ENCODE measurements at places on chromosomes 7 and 10.
A peak's percentile ranks its signal among the peaks of the same experiment; 100 is the strongest.

GRCh38 chr7:155405399-155406318 is 52.3 kb upstream of the EN2 start:
- DNase-seq, result no peak

DNA sequence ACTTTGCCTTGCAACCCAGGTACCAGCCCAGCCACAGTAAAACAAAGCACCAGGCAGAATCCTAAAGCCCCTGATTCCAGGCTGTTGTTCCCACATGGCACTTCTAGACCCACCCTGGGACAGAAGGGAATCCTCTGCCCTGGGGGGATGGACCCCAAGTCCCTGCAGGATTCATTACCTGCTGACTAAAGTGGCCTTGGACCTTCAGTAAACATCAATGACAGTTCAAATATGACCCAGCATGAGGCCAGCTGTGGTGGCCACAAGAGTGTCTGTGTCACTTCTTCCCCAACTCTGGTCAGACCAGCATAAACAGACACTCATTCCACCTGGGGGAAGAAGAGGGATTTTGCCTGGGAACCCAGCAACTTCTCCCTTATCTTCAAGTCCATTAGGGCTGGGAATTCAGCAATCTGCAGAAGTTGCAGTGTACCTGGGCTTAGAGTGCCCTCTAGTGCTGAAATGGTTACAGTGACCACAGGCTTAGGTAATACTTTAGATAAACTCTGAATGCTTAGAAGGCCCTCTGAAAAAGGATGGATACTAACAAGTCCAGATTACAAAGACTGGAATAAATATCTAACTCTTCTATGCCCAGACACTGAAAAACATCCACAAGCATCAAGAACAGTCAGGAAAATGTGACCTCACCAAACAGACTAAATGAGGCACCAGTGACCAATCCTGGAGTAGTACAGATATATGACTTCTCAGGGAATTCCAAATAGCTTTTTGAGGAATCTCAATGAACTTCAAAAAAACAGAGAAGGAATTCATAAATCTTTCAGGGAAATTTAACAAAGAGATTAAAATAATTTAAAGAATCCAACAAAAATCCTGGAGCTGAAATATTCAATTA is 108.5 kb upstream of the TMEM168 start:
- no peak for DNase-seq

- peak; percentile 76 for DNase-seq
These were observed 62.4 kb upstream of the MKRN1 start for GRCh38 chr7:140541513-140542227.

DNA sequence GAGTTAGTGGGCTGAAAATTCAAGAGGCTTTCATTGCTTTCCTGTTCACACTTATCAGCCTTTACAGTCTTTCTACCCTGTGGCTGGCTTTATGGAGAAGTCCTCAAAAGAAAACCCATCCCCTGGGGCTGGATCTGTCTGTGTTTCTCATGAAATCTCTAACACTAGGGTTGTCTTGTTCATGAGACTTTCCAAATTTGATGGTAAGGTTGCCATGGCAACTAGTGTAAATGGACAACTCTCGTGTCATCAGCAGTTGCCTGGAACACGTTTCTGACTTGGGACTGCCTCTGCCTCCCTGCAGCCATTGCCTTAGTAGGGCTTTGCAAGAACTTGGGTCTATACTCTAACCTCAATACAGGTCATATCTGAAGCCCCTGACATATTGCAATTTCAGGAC is 35.8 kb upstream of the PLPP4 start:
- DNase-seq, result no peak

DNA sequence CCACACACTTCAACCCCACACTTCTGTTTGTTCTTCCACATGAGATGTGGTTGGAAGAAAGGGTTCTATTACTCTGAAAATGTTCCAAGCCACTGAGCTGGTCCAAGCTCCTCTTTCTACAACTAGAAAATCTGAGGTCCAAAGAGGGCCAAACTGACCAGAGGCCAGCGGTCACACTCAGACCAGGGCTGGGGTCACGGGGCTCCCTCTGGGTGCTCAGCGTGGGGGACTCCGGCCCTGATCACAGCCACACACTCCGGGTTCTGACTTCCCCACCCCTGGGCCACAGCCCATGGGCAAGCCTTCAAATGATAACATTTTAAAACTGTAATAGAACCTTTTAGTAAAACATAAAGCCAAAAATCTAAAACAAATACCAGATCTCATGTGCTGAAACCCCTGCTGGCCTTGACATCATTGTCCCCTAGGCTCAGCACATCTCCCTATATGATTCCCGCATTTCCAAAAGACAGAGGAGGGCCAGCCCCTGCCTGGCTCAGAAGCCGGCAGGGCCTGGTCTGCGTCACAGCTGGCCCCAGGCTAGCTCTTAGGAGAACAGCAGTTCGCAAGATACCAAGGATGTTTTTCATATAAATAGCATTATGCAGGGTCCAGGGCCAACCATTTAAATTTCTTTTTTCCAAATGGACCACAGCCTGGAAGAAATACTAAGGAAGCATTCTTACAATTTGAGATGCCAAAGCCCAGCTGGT is 3.3 kb downstream of the CRYGN start:
- no peak for DNase-seq

DNA sequence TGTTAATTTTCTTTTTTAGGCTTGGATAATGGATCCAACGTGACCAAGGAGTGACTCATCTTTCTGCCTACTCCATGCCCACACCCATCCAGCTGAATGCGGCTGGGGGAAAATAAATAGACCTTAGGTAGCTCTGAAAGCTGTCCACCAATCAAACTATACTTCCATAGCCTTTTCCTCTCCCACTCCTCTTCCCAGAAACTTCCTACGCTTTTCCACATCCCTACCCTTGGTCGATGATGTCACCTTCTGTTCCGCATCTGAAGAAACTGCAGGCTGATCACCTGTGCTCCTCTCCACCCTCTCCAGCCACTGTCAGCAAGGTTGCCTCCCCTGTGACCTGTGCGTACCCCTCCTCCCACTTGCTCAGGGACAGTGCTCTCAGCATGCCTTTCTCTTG is 359.8 kb upstream of the KLF6 start:
- DNase-seq, result no peak

DNA sequence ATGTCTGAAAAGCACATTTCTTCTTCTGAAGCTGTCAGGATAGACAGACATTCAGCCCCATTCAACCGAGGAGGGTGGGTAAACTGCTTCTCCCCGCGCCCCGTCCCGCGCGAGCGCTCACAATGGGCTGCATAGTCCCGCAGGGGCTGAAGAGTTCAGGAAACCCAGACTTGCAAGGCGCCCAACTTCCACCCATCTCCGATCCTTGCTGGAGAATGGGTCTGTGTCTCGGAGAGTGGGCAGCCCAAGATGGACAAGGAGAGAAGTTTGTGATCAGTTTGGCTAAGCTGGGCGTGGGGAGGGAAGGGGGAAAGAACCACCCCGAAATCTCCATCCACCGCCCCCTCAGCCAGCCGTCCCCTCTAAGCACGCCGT is 686 bp downstream of the AASS start:
- DNase-seq, result no peak

GRCh38 chr7:133015888-133016287 is 66.0 kb downstream of the CHCHD3 start:
- no peak for DNase-seq

DNA sequence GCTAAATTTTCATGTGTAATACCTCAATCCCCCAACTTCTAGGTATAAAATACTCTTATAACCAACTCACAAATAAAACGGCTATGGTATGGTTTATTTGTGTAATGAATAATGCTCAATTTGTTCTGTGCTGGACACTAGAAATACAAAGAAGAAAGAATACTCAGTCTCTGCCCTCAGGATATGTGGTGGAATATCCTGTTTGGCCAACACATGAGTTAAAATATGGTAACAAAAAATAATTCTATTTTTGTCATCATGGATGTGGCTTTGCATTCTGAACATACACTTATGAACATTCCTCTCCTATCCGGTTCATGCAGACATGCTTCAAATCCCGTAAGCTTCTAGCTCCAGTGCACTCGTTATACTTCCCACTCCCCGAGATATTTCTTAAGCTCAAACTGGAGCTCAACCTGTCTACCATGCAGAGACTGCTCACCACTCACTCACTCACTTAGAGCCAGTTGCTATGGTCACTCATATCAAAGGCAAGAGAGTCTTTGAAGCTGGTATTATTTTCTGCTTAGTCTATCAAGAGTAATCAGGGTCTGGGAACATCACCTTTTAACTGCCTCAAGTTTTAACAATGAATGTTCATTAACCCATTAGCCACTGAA is 53.8 kb upstream of the SLC16A12 start:
- DNase-seq, result no peak

- DNase-seq, result peak; percentile 47
These were observed 33.4 kb downstream of the OGDH start for GRCh38 chr7:44639671-44640321.

DNA sequence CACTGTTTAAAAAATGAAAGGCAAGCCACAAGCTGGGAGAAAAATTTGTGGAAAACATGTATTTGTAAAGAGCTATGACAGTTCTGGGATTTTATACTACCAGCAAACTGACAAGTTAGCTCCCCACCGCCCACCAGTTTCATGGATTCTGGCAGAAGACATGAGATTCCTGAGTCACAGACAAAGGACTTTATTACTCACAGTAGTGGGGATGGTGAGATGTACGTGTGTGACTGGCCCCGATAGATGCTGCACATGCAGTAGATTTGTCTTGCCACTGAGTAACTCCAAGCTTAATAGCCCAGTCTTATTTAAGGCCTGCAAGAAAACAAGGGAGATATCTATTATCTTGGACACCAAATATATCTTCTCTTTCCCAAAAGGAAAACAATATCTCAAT is 281.7 kb downstream of the AHR start:
- DNase-seq, result no peak

- no peak for DNase-seq
These were observed at the start of gene RAMP3 for GRCh38 chr7:45157653-45158401. Gene RAMP3, plus strand, starts transcription at chr7:45157791. Its CDS starts 38 bp downstream, at chr7:45157829.

GRCh38 chr10:101354328-101355071 is 535 bp downstream of the BTRC start:
- no peak for DNase-seq

DNA sequence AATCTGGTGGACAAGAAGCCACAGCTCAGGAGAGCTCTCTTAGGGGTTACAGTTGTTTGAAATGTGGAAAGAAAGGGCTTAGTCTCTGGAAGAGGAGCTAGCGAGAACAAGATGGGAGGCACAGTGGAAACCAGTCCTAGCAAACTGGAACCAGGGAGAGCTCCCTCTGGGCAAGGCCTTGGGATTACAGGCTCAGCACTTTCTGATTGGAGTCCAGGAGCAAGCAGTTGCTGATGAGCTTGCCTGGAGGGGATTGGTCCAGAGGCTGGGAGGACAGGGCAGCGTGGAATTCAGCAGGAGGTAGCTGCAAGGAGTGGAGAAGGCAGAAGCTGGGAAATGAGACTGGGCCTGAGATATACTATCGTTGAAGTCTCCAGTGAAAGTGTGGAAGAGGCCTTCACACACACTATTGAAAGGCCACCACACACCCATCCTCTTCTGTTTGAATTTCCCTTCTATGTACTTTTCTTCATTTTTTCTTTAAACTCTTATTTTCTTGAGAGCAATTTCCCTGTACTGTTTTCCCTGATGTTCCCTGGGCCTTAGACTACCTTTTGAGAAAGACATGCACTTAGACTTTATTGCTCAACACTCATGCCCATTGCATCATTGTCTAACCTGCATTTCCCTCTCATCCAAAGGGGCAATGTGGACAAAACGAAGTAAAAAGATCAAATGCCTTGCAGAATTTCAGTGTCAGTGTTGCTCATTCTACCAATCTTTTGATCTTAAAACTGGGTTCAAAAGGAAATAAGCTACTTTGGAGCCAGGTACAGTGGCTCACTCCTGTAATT is 57.8 kb upstream of the LANCL2 start:
- no peak for DNase-seq

DNA sequence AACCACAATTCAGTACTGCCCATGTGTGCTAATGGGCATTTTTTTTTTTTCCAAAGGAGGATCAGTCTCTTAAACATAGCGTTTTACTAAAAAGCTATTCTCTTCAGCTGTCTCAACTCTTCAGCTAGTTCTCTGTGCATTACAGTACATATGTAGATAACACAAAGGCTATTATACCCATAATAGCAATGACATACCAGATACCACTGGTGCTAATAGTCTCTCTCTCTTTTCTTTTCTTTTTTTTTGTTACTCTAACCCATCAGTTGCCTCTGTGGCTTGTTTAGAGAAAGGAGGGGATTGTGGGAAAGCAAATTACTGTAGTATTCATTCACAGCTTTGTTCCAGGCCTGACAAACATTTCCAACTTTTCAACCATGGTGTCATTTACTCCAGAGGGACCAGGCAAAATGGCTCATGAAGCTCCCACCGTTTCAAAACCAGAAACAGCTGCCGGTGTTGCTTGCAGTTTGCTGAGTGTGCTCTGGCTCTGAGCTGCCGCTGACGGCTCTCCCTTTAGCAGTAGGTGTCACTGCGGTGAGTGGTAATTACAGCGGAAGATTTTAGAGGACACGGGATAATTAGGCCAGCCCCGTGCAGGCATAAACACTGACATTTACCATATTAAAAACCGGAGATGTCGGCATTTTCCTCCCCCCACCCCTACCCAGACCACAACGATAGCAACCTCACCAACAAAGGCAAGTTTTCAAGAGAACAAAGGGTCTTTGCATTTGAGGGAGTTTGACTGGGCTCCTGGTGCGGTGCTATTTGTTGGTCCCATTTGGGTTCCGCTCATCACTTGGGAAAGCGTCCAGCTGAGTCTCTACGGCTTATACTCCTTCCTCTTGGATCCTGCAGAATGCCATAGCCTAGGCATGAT is 1005.5 kb downstream of the KCNMA1 start:
- DNase-seq, result no peak

GRCh38 chr10:124240839-124241291 is 147.5 kb upstream of the CHST15 start:
- DNase-seq, result no peak

- no peak for DNase-seq
These were observed 82.8 kb upstream of the GNA12 start for GRCh38 chr7:2926896-2927405.

DNA sequence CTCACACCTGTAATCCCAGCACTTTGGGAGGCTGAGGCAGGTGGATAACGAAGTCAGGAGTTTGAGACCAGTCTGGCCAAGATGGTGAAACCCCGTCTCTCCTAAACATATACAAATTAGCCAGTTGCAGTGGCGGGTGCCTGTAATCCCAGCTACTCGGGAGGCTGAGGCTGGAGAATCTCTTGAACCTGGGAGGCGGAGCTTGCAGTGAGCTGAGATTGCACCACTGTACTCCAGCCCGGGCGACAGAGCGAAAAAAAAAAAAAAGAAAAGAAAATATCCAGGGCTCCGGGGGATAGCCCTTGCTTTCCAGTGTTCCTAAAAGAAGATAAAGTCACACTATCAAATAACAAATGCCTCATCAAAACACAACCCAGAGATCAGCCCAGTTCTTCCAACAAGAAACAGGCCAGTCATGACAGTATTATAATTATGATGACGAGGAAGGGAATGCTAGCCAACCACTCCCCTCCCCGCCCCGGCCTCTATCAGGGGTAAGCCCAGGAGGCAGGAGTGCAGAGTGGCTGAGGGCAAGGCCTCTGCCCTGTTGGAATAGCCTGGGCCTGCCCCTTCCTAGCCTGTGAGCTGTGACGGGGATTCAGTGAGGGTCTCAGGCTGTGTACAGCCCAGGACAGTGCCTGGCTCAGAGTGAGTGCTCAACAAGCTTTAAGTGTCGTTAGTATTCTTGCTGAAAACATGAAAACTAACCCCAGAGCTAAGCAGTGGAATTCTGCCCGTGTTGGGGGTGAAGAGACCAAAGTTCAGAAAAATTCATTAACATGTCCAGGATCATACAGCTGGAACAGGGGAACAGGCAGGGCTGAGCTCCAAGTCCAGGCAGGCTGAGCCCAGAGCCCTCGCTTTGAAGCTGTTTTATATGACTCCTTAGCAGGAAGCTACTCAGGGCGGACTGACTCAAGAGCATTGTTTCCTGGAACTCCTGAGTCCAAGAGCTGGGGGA is 54.3 kb downstream of the FAM241B start:
- DNase-seq, result no peak

Data from HS-5 (cell line).